Stimulated activated CD4-positive, alpha-beta T cell treated with anti-CD3 and anti-CD28 coated beads, Interleukin-15, amount 100 ng/mL, for 1 hour (primary cell): ENCODE measurements at places on chromosomes 7 and 10.

DNA sequence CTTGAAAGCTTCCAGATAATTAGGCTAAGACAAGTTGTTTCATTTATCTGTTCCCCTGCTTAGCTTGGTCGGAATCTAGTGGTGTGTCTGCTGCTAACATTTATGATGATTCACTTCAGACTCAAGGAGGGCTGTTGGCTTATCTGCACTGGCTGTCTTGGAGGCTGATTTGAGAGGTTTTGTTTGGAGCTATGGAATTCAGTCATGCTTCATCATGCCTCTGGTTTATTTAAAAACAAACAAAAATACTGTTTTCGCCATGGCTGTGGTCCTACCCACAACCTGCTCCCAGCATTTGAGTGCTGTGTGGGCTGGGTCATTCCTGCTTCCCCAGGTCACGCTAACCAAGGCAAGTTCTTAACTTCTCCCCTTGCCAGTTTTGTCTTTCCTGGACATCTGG lies 11.7 kb upstream of the ARPC1B start:
- no peak for DNase-seq

DNA sequence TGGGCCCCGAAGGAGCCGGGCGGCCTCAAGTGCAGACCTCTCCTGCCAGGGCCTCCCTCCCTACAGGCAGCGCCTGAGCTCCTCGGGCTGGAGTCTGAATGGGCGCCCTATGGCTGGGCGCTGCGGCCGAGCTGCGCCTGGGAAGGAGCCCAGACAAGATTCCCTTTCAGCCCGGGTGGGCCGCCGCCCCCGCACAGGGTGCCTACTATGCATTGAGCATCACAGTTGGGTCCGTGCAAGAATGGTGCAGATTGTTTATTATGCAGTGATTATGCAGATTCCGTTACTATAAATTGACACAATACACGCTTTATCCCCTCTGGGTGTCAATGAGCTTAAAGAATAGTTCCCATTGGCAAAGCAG lies 77.2 kb upstream of the PDGFA start:
- DNase-seq = no peak

DNA sequence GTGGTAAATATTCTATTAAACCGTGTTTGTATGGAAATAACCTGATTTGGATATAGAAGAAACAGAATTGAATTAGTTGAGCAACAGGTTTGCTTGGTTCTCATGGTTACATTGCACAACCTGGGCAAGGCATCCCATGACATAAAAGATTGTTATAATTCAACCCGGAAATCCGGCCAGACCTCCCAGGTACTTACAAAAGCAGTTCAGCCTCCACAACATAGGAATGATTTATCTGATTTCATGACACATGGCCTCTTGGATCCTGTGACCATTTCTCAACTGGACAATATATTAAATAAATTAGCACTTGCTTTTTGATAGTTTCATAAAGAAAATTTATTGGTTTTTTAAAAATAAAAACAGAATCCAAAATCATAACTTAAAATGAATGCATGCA lies 55.1 kb upstream of the PTPN12 start:
- no peak for DNase-seq

- DNase-seq = peak; percentile 29
These were observed 103.0 kb upstream of the KLF6 start for GRCh38 chr10:3887885-3888476.

DNA sequence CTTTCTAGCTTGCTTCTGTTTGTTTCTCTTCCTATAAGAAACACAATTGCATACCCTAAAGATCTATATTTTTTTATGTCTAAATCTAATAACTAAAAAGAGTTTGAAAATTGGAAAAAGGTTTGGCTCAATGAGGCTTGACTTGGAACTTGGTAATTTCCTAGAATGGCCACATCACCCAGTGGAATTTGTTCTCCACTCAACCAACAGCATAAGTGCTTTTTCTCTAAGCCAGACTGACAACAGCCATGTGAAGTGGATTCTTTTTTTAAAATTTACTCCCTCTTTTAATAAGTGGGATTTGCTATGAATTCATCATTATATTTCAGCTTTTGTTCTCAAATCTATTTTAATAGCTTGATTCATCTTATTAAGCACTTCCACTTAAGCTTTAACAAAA lies 33.8 kb downstream of the GBF1 start:
- DNase-seq = no peak

- no peak for DNase-seq
These were observed 243.9 kb upstream of the IMMP2L start for GRCh38 chr7:111806232-111806631.

DNA sequence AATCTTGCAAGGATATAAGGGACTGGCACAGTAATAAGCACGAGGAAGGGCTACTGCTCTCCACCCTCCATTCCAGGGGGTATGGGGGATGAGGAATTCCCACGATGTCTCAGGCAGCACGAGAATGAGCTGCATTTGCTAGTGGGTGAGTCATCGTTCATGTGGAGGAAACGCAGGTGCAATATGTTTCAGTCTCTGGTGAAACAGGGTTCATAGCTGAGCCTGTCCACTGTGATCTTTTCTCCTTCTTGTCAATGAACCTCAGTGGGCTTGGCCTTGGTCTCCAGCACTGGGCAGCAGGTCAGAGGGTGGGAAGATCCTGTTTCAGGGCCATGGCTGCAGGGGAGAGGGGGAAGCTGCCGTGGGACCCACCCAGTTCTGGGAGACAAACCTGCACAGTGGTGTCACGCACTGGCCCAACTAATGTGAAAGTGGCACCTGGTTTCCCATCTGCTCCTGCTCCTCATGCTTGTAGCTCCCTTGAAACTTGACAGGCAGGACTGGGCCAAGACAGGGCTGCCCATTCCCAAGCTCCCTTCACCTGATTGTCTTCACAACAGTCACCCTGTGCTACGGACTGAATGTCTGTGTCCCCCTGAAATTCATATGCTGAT lies 181.9 kb downstream of the USP6NL start:
- DNase-seq = no peak

GRCh38 chr10:30348378-30348776 lies 701 bp downstream of the MTPAP start:
- no peak for DNase-seq
